Endothelial cell (in vitro differentiated cells): ENCODE measurements at places on chromosomes 6 and 20.

- DNase-seq, result no peak
Observed at GRCh38 chr20:35823147-35823546, 51.3 kb downstream of the PHF20 start.

GRCh38 chr6:126983779-126984178 lies 134.7 kb upstream of the RSPO3 start:
- DNase-seq, result no peak

- no peak for DNase-seq
Observed at GRCh38 chr6:73655341-73655917, 1.6 kb upstream of the SLC17A5 start.

DNA sequence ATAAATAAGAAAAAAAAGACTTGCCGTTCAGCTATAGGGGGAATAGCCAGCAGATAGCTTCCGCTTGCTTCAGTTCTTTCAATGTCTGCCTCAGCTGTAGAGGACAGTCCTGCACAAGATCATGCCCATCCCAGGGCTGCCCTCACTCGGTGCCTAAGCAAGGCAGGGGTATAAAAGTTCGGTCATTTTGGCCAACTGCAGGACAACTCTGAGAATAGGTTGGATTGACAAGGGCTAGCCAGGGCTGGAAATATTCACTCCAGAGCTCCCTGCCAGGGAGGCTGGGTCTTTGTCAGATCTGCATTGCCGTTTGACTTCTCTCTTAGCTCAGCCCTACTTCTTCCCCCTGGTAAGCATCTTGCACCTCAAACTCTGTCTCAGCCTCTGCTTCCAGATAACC lies 8.4 kb downstream of the PROCR start:
- no peak for DNase-seq

DNA sequence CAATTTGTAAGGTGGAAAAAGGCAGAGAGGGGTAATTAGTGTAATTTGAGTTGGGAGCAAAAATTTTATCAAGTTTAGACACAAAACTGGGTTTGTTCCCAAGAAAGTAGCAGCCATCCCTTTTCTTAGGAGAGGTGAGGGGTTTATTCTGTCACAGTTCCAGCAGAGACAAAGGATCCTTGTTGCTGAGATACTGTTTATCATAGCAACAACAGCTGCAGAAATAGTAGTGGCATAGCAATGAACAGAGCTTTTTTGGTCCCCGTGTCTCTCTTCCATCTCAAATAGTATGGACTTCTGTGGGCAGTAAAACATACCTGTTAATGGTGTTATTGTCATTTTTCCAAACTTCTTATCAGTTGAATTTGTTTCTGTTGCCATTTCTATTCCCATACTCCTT lies 23.9 kb downstream of the ZKSCAN8 start:
- DNase-seq, result no peak

GRCh38 chr6:149230712-149231460 lies 86.6 kb upstream of the TAB2 start:
- no peak for DNase-seq

DNA sequence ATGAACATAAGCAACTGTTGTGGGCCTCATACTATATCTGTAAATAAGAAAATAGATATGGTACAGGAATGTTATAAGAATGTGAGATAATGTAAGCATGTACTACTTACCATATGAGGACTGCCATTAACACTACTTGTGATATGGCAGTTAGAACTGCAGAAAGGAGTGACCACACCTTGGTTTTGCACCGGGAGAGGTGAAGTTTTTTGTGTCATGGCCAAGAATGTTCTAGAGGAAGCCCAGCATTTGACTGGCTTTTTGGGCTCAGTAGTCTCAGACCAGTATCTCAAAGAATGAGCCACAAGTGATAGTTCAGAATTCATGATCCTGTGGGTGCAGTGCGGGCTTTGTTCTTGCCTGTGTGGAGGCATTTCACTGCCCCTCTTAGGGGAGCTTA lies 123.5 kb downstream of the CLIC5 start:
- no peak for DNase-seq
